ENCODE measurements at places on chromosomes 3 and 15. TPM values are rescaled to one million over a fixed set of nuclear protein-coding genes. Genes with fewer than 3 reads are reported as not detected.

- no peak for DNase-seq
These were observed 17.9 kb upstream of the CRABP1 start for GRCh38 chr15:78322243-78322642.

DNA sequence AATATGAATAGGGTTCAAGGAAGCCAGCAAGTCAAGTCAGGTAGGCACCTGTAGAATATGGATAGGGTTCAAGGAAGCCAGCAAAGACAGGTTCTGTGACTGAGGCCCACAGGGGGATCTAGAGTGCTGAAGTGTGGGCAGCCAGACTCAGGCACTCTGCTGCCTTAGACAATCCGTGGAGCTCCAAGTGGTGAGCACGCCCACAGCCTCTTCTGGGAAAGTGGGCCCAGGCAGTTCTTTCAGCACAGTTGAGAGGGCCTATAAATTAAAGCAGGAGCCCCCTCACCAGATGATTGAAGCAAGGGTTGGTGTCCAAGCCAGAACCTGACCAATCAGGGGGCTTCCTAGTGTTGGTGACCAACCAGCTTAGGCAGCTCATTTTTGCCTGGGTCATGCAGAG, 51.0 kb downstream of the ANP32A start:
- DNase-seq, result no peak

- no peak for DNase-seq
These were observed 11.1 kb downstream of the EFCAB12 start for GRCh38 chr3:129417326-129417725.

DNA sequence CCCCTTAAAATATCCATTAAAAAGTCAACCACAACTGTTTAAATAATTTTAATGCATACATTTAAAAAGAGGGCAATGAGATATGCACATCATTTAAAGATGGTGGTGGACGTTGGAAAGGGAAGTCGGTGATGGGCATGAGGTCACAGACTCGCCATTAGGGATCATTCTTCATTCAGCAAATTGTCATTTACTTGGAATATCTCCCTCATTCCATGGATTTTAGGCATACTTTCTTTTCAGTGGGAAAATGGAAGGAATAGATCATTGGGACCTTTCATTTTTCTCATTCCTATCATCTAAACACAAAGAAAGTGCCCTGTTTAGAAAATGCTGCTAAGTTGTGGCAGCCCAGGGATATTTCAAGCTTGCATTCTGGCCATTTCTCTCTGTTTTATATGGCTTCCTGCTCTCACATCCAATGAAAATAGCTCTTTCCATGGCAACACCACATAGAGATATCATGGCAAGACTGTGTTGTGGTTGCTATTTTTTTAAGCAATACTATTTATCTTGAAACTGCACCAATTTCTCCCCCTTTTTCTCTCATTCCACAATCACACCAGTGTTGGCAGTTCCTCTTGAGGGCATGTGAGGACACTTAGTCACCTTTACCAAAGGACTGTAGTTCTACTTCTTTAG, 40.7 kb upstream of the LMCD1 start:
- no peak for DNase-seq

GRCh38 chr15:87826119-87826747, 430.3 kb downstream of the NTRK3 start:
- no peak for DNase-seq

NRROS gene
- 2.5 TPM for total RNA-seq

GABRA5 gene
- total RNA-seq, result 0.43 TPM

Data from epithelial cell of proximal tubule (primary cell).